Caco-2 (cell line): ENCODE measurements at places on chromosomes 1 and 21.

GRCh38 chr1:60034999-60035398 is 38.6 kb downstream of the C1orf87 start:
- H3K4me1 ChIP-seq = no peaks in the 10 kb centered on the region
- H3K4me3 ChIP-seq = no peak overlapping the region
- no peaks in the 10 kb centered on the region for H3K36me3 ChIP-seq
- no peak for DNase-seq

DNA sequence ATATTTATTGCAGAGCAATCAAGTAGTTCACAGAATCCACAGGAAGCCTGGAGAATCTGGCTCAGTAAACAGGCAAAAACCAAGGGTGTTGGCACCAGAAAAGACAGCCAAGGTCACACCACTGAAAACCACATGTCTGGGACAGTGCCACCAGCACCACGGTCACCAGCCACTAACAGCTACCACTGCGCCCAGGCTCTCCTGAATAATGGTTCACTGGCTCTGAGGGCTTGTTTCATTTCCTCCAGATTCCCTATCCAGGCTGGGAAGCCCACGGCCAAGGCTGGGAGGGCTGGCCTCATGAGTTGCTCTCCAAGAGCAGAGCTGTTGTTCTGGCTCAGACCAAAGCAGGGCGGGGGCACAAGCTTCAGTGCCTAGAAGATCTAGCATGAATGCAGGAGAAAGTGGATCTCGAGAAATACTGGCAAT is 54.5 kb upstream of the PTGFRN start:
- H3K27me3 ChIP-seq = no peaks in the 10 kb centered on the region
- no peak overlapping the region for H3K4me3 ChIP-seq
- DNase-seq = no peak

DNA sequence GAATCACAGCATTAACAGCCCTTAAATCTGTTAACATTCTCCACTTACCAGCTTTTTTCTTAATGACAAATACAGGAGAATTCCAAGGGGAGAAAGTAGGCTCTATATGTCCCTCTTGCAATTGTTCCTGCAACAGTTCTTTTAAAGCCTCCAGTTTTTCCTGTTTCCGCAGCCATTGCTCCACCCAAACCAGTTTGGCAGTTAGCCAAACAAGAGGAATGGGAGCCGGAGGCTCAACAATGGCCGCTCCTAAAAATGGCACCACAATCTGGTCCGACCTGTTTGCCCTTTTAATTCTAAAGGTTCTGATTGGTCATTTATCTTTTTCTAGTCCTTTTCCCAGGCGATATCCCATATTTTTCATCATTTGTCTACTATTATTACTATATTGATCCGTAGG is 14.0 kb upstream of the L1TD1 start:
- H3K4me3 ChIP-seq = no peak overlapping the region
- H3K36me3 ChIP-seq = no peaks in the 10 kb centered on the region

- DNase-seq = no peak
- H3K27me3 ChIP-seq = no peaks in the 10 kb centered on the region
- no peaks in the 10 kb centered on the region for H3K36me3 ChIP-seq
- H3K4me1 ChIP-seq = no peaks in the 10 kb centered on the region
- H3K27ac ChIP-seq = no peak overlapping the region
These were observed 93.4 kb upstream of the KCNE2 start for GRCh38 chr21:34270411-34270810.

GRCh38 chr1:216894494-216894893 is 171.3 kb upstream of the ESRRG start:
- H3K27me3 ChIP-seq = no peaks in the 10 kb centered on the region
- no peak overlapping the region for H3K4me3 ChIP-seq
- H3K4me1 ChIP-seq = peaks cover 17% of the 10 kb centered on the region
- H3K36me3 ChIP-seq = no peaks in the 10 kb centered on the region
- no peak for DNase-seq
- no peak overlapping the region for H3K27ac ChIP-seq

DNA sequence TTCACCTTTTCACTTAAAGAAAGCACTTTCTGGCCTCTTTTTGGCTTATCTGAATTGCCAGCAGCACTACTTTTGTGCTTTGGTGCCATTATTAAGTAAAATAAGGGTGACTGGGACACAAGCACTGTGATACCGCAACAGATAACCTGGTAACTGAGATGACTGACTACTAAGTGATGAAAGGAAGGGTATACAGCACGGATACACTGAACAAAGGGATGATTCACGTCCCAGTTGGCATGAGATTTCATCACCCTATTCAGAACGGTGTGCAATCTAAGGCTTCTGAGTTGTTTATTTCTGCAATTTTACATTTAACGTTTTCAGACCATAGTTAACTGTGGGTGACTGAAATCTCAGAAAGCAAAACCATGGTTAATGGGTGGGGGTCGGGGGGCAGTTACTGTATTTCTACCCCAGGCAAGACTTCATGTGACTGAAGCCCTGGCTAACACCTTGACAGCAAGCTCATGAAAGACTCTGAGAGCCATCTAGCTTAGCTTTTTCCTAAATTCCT is 102.8 kb downstream of the CLIC6 start:
- no peaks in the 10 kb centered on the region for H3K36me3 ChIP-seq
- H3K4me1 ChIP-seq = peaks cover 17% of the 10 kb centered on the region
- H3K4me3 ChIP-seq = no peak overlapping the region
- H3K27me3 ChIP-seq = no peaks in the 10 kb centered on the region
- H3K27ac ChIP-seq = no peak overlapping the region

DNA sequence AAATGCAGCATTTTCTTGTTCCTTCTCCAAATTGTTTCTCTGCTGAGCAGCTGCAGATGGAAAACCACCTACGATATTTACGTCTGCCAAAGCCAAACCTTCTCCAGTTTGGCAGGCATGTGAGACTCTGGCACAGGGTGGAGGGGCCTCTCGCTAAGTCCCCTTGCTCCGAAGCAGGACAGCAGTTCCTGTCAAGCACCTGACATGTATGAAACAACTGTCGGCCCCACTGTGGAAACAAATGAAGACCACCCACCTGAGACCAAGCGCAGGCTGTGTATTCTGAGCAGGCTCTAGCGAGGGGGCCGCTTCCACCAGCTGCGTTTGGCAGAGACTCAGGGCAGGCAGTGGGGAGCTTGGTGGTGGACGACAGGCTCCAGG is 74.7 kb downstream of the RIPK4 start:
- H3K27me3 ChIP-seq = no peaks in the 10 kb centered on the region
- no peaks in the 10 kb centered on the region for H3K36me3 ChIP-seq
- H3K4me3 ChIP-seq = no peak overlapping the region
- no peak for DNase-seq
- H3K4me1 ChIP-seq = no peaks in the 10 kb centered on the region
- no peak overlapping the region for H3K27ac ChIP-seq

- no peaks in the 10 kb centered on the region for H3K27me3 ChIP-seq
- no peaks in the 10 kb centered on the region for H3K36me3 ChIP-seq
- no peak overlapping the region for H3K27ac ChIP-seq
- no peak overlapping the region for H3K4me3 ChIP-seq
These were observed 6.5 kb downstream of the PGLYRP4 start for GRCh38 chr1:153342178-153342577.

DNA sequence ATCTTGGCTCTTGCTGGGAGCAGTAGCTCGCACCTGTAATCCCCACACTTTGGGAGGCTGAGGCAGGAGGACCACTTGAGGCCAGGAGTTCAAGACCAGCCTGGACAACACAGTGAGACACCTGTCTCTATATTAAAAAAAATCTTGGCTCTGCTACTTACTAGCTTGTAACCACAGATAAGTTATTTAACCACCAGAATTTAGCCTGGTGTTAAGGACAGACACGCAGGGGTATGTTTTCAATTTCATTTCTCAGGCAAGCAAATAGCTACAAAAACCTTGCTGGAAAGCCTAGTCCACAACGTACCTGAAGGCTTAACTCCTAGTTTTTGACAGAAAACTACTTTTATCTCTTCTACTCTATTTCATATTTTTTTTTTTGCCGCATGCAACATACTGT is 24.8 kb upstream of the GFI1 start:
- H3K27me3 ChIP-seq = no peaks in the 10 kb centered on the region
- no peak for DNase-seq
- no peaks in the 10 kb centered on the region for H3K36me3 ChIP-seq
- no peaks in the 10 kb centered on the region for H3K4me1 ChIP-seq
- no peak overlapping the region for H3K4me3 ChIP-seq
